ENCODE measurements at places on chromosomes 1 and 21.

DNA sequence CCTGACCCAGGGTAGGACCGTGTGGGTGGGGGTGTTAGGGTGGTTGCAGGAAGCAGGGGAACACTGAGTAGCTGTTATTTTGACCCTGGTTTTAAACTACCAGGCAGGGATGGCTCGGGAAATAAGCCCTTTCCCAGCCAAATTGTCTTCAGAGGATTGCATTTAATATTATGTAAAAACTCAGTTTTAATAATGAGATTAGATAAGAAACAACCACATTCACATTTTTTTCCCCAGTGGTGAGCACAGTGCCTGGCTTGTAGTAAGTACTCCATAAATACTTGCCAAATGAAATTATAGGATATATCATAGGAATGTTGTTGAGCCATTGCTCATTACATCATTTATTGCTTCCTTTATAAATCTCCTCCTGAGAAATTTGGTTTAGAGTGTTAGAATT is 3.1 kb upstream of the ACP6 start:
- DNase-seq, result no peak

DNA sequence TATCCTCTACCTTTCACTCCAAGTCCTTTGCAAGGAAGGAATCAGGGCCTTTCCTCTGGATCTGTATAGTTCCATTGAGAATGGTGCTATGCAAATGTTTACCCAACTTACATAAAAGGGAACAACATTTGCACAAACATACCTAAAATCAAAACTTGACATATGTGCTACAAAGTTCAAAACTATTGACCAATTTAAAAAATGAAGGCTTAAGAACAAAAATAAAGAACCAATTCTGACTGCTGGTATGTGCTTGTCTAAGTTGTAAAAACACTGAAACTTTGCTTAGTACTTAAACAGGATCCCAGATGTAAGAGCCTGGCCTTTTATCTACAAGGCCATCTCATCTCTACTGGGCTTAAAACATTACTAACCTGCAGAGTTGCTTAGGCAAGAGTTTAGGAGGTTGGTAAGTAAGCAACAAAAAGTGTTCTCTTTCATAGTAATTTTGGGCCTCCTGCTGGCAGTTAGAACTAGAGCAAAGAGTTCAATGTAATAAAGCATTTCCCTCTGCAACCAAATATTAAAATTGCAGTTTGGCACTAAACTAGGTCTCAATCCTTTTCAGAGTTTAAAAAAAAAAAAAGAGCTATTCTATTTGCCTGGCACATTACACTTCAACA is 2.0 kb downstream of the SCMH1 start:
- no peak for DNase-seq

DNA sequence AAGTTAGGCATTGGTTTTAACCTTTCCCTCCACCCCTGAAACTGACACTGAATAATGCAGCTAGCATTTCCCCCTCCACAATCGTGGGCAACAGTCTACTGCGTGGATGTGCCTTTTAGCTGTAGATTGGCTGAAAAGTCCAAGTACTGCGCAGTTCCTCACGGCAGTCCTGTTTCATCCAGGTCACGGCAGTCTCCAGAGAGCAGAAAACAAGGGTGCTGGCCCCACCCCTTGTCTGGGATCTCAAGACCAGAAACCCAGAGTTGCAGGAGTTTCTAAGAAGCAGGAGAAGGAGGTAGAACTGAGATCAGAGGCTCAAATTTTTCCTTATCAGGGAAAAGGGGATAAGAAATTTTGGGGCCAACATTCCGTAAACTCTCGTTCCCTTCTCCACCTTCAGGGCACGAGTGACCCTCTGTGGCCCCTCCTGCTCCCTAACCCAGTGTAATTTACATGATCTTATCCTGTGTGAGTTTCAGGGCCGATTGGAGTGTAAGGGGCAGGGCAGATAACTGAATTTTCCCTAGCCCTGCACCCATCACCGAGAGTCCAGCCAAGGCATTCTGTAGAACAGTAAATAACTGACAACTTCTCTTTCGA is 25.9 kb upstream of the PLA2G2C start:
- DNase-seq, result no peak

DNA sequence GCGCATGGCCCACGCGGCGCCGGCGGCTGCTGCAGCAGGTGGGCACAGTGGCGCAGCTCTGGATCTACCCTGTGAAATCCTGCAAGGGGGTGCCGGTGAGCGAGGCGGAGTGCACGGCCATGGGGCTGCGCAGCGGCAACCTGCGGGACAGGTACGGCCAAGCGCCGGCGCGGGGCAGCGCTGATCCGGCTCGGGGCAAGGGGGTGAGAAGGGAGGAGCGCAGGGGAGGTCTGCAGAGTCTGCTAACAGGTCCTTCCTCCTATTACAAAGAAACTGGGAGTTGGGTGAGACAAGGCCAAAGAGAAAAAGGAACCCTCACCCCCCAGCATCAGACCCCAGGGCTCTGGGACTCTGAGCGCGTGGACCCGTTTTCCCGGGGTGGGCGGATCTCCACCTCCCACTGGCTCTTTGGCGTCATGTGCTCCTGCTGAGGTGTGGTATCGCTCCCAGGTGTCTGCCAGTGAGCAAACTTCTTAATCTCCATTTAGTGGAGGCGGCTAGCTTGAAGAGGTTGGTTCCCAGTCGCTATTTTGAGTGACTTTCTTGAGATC is 431 bp downstream of the MTARC1 start:
- no peak for DNase-seq

- DNase-seq, result no peak
Observed at GRCh38 chr1:47232187-47232874, at the start of gene TAL1. Gene TAL1, minus strand, starts transcription at chr1:47232225. Its CDS starts 6,337 bp downstream, at chr1:47225888.

- DNase-seq, result no peak
Observed at GRCh38 chr21:15062606-15062965, 2.2 kb downstream of the NRIP1 start.

DNA sequence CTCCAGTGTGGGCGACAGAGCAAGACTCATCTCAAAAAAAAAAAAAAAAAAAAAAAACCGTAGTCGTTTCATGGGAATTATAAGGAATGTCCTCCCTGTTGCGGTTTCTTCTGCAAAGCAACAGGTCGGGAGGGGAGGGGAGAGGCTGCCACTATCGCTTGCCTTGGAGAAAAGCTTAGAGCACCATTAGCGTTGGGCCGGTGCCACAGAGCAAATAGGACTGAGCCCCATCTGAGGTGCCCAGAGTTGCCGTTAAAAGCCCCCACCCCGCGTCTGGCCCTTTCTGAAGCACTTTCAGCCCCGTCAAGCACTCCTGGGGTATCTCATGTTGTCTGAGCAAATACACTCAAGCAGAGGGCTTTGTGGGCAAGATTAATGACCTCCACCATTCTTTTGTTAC is 2.2 kb downstream of the RIPPLY3 start:
- no peak for DNase-seq

DNA sequence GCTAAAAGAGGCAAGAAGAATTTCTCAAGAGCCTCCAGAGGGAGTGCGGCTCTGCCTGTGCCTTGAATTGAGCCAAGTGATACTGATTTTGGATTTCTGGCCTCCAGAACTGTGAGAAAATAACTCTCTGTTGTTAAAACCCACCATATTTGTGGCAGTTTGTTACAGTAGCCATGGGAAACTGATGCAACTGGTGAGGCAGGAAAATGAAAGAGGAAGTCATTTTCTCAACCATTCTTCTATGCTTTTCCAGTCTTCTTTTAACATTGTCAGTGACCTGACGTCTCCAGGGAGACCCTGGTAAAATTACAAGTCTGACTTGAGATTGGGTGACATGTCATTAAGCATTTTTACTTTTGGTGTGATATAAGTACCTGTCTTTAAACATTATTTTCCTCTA is 5.8 kb downstream of the OR6P1 start:
- DNase-seq, result no peak

GRCh38 chr1:172601046-172601630 is 57.8 kb upstream of the FASLG start:
- DNase-seq, result no peak

- DNase-seq, result no peak
Observed at GRCh38 chr1:225364439-225364838, 63.4 kb downstream of the LBR start.

GRCh38 chr1:229643996-229644745 is 18.1 kb downstream of the URB2 start:
- no peak for DNase-seq

GRCh38 chr1:51565009-51565408 is 45.9 kb upstream of the EPS15 start:
- DNase-seq, result no peak

DNA sequence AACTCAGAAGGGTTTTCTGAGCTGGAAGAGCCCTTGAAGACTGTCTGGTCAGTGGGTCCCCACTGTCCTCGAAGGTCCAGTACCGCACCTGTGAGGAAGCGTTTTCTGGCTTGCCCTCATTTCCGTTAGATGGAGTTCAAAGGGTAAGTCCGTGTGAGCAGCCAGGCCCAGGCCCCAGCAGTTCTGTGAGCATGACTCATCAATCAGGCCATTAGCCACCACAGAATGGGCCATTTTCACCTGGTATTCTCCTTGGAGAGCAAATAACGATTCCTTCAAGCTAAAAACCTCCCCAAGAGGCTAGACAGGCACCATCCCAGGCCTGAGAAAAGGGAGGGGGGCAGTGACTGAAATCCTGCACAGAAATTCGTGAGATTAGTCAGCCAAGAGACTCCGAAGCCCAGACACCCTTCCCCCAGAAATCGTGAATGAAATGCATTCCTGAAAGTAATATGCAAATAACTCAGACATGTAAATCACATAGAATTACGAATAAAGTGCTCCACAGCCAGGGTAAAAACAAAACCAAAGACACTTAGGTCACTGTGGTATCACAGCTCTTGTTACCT is 66.0 kb downstream of the BCAR3 start:
- peak; percentile 42 for DNase-seq

GRCh38 chr21:32312976-32313375 is 14.3 kb downstream of the MRAP start:
- DNase-seq, result no peak

- DNase-seq, result peak; percentile 94
Observed at GRCh38 chr1:2049718-2050431, at the start of gene PRKCZ. Gene PRKCZ, plus strand, starts transcription at chr1:2050411. Its CDS starts 220 bp downstream, at chr1:2050631.

DNA sequence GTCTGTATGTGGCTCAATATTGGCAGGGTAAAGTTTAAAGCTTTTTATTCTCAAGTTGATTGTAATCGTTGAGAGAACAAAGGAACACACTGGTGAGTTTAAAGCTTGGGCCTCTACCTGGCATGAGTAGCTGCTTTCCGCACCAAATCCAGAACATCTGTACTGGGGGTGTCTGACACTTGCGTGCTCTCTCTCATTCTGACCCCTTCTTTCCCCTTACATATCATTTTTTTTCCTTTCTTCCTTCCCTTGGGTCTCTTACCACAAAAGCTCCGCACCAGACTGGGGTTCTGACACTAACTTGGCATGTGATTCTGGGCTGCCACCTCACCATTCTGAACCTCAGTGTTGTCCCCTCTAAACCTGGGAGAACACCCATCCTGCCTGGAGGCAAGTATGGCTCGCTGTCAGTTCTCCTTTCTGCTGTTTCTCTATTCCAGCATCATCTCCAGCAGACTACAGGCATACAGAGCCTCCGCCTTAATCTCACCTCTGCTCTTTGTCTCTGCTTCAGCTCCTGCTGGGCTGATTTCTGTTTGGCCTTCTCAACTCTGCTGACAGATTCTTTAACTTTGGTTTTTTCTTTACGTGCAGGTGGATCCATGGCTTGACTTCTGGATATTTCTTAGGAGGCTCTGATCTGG is 859 bp upstream of the ERMAP start:
- DNase-seq, result no peak

- no peak for DNase-seq
Observed at GRCh38 chr1:36142121-36142520, 7.2 kb downstream of the TRAPPC3 start.

- DNase-seq, result no peak
Observed at GRCh38 chr1:42136466-42136865, 16.7 kb upstream of the GUCA2B start.

DNA sequence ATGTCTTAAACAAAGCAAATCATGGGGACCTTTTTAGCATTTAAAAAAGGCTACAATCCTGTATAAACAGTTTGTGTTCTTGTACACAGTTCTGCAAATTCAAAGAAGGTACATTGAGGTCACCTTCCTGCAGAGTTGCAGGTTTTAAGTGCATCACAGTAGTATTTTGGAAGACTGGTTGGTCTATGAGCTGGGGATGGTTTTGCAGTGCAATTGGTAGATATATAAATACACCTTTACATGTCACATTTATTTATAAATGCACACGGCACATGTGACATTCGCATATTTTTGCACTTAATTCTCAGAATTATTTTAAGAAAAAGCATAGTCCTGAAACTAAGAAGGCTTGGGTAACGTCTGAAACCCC is 599 bp upstream of the ITPKB start:
- no peak for DNase-seq

- DNase-seq, result peak; percentile 67
Observed at GRCh38 chr1:155193275-155193990, 14.3 kb downstream of the THBS3 start.

GRCh38 chr1:211326140-211326527 is 499 bp upstream of the TRAF5 start:
- DNase-seq, result no peak

GRCh38 chr21:38938769-38939168 is 133.0 kb downstream of the ETS2 start:
- DNase-seq, result no peak

DNA sequence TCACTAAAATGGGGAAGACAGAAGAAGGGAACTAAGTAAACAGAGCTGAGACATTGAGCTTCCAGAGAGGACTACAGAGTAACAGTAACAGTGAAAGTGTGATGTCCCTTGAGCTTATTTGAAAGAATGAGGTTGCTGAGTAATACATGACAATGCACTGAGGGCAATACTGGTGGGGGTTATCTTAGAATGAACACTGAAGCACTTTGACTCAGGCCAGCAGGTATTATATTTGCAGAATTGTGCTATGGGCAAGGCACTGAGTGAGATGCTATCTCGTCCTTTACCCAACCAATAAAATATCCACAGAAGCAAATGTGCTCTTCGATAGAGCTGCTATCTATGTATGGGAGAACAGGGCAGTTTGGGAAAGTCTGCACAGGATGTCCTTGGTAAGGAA is 133.2 kb downstream of the DISP1 start:
- no peak for DNase-seq

DNA sequence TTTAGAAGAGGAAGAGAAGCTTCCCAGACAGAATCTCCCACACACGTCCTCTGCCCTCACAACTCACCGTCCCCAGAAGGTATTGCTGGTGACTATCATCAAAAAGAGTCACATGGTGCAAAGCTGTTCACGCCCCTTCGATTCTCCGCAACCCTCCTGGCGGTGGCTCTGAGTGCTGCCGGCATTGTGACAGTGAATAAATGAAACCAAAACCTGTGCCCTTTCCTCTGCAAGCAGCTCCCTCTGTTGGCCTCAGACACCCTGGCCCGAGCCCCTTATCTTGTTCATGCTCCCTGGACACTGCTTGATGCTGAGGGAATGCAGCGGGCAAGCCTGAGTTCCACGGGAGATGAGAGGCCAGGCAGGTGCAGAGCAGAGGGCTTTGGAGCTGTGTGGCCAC is 510.3 kb downstream of the NPHP4 start:
- no peak for DNase-seq

Measured in activated T-helper 9 cell treated with anti-CD3 and anti-CD28 coated beads, Interleukin-2, amount 50 U/mL, for 16 hours (primary cell).